NCI-H526 treated with DMSO at 0.1 percent for 48 hours (cell line): ENCODE measurements at places on chromosomes 2 and 18.

DNA sequence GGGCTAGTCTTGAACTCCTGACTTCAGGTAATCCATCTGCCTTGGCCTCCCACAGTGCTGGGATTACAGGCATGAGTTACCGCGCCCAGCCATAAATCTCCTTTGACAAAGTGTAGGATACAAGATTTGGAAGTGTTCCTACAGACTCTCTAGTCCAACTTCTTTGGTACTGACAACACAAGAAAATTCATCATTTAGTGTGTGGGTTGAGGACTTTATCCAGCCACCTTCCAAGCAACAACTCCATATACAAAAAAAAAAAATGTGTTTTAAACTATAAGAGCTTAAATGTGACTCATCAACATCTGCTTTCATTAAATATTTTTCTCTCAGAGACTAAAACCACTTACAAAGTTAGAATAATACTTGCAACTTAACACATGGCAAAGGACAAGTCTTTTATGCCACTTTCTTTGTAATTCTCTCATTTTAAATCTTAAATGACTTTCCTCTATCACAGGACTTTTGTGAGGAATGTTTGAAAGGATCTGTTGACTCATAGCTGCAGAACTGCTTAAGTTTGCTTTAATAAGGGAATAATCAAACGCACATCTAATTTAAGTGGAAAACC, 46.2 kb upstream of the ITGAV start:
- no peak for DNase-seq

DNA sequence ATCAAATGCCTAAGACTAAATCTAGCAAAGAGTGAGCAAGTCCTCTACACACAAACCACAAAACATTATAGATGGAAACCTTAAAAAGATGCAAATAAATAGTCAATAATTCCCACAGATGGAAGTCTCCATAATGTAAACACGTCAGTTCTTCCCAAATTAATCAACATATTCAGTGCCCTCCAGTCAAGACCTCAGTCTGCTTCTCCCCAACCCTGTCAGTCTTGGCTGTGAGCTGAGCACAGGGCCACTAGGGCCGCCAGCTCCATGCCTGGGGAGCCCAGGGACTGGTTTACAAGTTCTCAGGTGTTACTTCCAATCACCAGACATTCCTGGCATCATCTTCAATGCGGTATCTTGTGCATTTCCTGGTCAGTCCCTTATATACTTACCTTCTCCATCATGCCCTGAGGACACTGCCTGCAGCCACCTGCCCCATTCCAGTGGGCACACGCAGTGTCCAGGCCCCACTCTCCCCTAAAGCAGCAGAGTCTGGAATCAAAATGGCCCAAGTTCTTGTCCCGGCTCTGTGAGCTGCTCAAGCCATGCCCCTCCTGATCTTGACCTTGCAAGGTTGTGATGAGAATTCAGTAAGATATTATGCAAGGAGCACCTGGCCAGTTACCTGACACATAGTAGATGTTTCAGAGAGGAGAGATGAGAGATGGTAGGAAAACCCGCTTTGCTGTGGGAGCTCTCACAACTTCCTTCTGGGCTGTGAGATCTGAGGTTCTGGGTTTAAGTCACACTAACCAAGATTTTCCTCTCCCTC, 207.9 kb upstream of the RAB6C start:
- DNase-seq, result no peak

DNA sequence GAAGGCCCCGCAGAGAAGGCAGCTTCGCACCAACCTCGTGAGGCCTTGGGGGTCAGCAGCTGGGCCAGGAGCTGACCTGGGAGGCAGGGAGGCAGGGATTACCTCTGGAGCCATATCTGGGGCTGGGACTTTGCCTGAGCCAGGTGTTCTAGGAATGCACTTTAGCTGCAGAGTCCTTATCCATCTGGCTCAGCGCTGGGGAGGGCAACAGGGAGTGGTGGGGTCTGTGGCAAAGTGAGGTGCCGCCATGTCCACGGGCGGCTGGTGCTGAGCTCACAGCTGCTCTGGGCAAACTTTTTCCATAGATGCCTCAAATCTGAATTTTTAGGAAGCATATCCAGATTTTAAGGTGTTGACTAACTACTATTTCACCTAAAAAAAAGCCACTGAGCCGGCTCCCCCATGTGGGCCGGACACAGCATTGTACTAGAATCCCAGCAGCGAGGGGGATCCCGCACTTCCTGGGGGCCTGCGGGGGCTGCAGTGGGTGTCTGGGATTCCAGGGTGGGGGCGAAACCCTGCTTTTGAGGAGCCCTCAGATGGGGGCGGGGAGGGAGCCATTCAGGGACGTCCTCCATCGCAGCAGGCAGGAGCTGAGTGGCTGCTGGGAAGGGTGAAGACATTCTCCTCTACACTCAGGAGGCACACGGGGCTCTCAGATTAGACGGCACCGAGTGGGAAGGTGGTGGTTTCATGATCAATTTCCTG, 34.6 kb downstream of the RTP5 start:
- DNase-seq, result no peak

- DNase-seq, result no peak
Observed at GRCh38 chr2:235924675-235925063, 243.5 kb downstream of the GBX2 start.

- no peak for DNase-seq
Observed at GRCh38 chr2:634636-635388, 42.4 kb downstream of the TMEM18 start.

DNA sequence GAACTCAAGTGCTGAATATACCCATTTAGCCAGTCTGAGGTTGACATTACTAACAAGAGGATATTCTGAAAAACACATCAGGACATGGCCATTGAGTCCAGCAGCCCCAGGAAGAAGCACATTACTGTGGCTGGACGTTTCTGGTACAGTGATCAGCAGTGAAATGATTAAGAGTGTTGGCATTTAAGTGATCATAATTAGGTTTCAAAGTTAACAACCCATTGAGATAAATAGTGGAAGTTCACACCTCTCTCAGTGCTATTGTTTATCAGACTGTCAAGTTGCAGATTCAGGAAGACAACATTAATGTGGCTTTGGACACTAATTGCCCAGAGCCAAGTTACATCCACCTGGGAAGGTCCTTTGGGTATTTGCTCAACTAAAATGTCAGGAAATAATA, 139.5 kb upstream of the GAREM1 start:
- no peak for DNase-seq

DNA sequence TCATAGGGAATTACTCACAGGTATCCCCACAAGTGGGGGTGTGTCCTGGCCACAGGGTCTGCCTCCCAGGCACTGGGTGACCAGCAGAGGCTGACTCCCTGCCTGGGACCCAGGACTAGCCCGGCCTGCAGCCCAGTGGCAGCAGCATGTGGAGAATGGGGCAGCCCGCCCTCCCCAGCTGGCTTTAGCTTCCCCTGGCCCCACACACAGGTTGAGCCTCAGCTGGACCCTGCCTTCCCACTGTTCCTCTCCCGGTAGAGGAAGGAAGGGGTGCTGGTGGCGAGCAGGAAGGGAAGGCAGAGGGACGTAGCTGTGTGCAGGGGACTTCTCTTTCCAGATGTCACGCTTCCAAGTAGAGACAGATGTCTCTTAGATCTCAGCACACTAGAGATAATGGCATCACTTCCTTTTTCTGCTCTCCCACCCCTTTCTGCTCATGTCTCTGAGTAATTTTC, 51.4 kb downstream of the EMILIN2 start:
- DNase-seq, result no peak

DNA sequence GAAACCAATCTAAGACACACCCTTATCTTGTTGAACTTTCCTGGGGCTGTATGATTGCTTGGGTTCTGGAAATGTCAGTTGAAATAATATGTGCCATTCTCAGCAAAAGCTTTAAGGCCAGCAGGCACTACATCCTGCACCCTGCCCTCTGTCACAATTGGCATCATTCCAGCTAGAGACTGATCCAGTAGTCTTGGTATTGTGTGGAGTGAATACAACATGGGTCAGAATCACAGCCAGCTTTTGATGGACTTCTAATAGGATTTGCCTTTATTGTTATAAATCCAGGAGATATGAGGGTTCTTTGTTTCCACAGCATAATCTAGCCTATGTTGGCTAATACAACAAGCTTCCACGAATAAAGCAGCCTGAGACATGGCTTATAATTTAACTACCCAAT, 617.0 kb upstream of the CDH2 start:
- no peak for DNase-seq

DNA sequence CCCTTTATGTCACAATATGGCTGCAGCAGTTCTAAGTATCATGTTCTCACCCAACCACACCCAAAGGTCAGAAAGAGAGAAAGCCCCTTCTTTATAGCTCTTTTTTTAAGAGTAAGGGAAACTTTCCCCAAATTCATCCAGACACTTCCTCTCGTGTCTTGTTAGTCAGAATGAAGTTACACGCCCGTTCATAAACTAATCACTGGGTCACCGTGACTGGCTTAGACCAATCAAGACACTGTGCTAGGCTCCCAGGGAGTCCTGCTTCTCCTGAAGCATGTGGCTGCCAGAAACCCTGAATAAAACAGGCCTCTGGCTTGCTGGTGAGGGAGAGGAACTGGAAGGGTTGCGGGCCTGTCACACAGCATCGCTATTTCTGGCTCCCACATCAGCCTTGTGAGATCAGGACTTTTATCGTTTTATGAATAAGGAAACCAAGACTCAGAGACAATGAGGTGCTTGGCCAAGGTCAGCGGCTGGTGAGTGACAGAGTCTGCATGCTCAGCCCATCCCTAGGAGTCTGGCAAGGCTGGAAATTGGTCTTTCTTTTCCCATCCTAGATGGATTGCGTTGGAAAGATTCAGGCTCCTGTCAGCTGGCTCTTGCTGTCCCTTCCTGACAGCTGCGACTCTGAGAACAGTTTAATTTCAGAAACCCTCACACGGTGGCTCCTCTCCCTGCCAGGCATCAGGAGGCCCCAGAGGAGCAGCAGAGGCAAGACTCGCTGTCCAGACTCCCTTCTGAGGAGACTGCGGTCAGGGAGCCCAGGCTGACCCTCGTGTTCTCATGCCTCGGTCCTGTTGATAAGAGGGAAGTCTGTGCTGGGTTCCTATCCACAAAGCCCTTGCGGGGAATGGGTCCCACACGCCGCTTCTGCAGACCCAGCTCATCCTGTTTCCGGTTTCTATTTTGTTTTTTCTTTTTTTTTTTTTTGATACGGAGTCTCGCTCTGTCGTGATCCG, 104.5 kb upstream of the TAF1B start:
- no peak for DNase-seq

DNA sequence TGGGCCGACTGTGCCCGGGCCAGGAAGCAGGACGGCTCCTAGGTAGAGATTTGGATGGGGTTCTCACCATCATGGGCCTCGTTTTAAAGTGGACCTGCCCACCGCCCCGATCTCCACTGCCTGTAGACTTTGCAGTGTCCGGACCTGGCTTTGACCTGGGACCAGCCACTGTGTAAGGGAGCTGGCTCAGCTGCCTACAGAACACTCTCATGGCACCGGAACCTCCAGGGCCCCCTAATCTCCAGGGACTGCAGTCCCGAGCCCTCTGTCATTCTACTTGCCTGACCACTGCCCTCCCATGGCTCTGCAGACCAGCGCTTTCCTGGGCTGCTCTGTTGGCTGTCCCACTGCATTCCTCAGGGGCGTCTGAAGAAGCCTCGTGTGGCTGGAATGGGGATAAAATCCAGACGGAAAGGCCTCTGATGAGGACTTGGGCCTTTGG, 120.8 kb downstream of the GLI2 start:
- no peak for DNase-seq

GRCh38 chr2:105615305-105615704, 129.4 kb upstream of the NCK2 start:
- peak; percentile 30 for DNase-seq

DNA sequence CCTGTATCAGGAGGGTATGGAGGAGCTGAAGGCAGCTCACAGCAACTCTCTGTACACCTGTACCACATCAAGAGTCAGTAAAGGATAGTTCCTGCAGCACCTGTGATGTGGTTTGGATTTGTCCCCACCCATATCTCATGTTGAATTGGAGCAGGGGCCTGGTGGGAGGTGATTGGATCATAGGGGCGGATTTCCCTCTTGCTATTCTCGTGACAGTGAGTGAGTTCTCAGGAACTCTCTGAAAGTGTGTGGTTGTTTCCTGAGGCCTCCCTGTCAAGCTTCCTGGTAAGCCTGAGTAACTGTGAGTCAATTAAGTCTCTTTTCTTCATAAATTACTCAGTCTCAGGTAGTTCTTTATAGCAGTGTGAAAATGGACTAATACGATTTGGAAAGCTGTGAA, 28.9 kb downstream of the OSBPL1A start:
- DNase-seq, result no peak

DNA sequence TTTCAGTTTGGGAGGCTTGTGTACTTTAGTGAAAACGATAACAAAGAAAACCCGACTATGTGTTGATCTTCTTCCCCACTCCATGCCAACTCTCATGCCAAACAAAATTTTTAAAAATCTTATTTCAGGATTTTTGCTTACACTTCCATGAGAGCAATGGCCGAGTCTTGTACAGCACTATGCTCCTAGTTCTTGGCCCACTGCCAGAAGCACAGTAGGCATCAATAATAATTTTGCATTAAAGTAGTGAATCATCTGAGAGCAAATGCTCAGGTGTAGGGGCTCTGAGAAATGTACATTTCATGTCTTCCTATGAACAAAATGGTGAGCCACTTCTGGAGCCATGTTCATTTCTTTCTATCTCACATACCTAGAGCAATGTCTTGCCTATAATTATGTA, 62.2 kb downstream of the MAP3K19 start:
- DNase-seq, result no peak

GRCh38 chr2:573805-574392, 103.3 kb downstream of the TMEM18 start:
- DNase-seq, result no peak

DNA sequence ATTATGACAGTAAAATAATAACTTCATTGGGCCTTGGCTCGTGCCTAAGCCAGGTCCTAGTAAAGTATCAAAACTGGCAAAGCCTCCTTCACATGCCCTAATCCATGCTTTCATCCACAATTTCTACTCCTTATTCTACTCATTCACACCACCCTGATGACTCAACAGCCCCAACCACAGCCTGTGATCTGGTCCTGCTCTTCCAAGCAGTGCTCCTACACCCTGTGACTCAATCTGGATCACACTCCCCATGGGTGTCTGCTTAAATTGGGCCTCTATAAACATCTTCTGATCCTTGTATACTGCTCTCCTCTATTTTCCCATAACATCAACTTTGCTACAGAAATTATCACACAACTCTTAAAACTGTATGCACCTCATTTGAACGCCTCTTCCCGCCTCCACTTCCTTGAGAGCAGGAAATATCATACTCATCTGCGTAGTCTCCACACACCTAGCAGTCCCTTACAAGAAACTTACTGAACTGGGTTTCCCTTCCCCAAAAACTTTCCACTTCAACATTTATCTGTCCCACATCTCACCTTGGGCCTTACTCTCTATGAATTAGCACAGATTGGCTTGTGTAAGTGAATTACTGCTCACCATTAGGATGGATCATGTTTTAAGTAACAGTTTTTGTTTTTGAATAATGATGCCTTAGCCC, 15.9 kb downstream of the GTF3C3 start:
- no peak for DNase-seq
